Right ventricle myocardium superior (tissue), 1 donor: ENCODE measurements at places on chromosomes 3 and 15. TPM values are rescaled to one million over a fixed set of nuclear protein-coding genes. Genes with fewer than 3 reads are reported as not detected.

The BNC1 gene
- total RNA-seq, result 0.16 TPM

The CSTA gene
- total RNA-seq, result 0.73 TPM

The SERPINI2 gene
- 0.40 TPM for total RNA-seq

The CSNK1G1 gene
- total RNA-seq, result 6.0 TPM

The GOLGA6C gene
- total RNA-seq, result not detected

The CADPS gene
- total RNA-seq, result 11.3 TPM

The TMOD2 gene
- total RNA-seq, result 7.3 TPM

The ATP13A4 gene
- 0.11 TPM for total RNA-seq

GRCh38 chr3:44954962-44955361 lies 21.0 kb downstream of the ZDHHC3 start:
- no peak for DNase-seq

DNA sequence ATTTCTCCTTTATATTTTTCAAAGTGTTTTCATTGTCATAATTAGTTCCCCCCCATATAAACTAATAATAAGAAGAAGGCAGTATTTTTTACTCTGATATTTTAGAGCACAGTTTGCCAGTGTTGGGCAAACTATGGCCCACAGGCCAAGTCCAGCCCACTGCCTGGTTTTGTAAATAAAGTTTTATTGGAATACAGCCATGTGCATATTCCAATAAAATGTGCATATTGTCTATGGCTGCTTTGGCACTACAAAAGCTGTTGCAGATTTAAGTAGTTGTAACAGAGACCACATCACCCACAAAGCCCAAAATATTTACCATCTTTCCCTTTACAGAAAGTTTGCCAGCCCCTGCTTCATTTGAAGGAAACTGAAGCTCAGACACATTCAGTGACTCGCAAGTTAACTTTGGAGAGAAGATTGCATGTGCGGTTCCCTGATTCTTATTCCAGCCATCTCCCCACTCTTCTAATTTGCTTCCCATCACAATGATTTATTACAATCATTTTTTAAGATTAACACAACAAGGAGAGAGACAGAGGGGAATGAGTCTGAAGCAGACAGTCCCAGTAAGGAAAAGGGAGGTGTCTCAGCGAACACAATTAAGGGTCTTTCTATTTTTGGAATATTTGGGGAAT lies 48.9 kb downstream of the RFTN1 start:
- no peak for DNase-seq

DNA sequence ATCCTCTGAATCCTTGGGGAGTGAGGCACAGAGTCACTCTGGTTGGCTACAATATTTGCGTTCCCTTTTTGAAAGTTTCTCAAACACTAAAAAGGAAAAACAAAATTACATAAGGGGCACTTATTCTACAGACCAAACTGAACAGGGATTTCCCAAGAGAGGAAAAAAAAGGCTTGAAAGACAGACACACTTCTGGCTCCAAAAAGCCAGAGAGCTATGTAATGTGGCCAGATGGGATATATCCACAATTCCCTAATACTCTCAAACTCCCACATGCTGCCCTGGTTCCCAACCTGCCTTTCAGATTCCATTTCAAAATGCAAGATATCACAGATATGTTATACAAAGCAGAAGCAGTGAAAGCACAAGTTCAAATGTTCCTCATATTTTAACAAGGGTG lies 1.6 kb downstream of the FRMD4B start:
- no peak for DNase-seq

DNA sequence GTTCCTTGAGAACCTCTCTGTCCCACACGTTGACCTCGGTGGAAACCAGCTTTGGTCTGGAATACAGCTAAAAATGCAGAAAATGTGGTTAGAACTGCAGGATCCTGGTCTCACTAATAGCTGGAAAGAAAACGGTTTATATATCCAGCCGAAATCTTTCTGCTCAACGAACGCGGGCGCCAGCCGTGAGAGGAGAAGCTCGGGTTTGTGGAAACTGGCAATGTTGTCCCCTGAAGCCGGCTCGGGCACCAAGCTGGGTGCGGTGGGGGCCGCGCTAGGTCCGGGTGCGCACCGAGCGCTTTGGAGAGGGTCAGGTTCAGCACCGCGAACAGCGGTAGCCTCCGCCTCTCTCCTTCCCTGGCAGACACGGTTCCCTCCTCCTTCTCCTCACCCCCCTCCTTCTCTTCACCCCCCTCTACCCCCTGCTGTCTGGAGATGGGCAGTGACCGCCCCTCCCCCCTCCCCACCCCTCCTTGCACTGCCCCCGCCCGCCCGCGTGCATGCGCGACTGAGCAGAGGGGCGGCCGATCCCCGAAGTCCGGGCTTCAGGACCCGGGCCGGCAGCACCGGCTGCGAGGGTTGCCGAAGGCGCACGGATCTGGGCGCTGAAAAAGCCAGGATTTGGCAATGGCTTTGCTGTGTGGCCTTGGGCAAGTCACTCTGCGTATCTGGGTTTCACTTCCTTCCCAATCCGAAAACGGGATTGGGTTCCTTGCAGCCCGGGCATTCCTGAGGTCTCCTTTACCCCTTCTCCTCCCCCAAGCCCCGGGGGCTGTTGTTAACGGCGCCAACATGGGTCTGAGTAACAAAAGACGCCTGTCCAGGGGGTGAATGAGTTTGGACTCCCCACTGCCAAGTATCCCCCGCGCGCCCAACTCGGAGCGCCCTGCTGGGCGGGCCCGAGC lies at the start of gene SKOR1:
SKOR1 (plus strand) TSS at position 534 of the 905 bp plus-strand sequence; CDS start at position 628, 94 bp downstream.
- no peak for DNase-seq

DNA sequence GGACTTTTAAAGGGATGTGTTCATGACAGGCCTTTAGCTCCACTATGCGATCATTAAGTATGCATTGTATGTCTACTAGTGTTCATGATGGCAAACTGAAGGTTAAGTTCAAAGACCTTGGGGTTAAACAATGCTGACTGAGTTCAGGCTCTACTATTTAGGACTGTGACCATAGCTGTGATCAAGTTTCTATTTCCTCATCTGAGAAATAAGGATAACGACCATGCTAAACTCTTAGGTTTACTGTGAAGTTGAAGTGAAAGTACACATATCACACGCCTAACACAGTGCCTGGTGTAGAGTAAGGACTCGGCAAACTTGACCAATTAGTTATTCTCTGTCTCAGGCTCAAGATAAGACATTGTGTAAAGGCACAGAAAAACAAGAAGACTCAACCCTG lies 243.2 kb downstream of the MBNL1 start:
- no peak for DNase-seq

- no peak for DNase-seq
Observed at GRCh38 chr3:116552246-116552645, 107.0 kb upstream of the LSAMP start.

DNA sequence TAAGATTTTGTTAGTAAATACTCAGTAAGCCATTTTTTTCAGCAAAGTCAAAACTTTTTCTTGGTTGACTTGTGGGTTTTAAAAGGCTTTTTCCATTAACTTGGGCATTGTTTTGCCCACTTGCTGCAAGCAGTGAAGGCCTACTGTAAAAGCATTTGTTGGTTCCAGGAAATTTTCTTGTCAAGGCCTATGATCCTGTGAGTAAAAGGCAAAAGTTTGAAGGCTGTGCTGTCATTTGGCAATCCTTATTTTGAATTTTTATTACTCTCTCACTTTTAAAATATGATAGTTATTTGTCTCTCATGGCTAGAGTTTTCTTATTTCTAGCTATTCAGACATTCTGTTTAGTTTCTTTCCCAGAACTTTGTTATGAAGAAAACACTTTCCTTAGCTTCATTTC lies 13.0 kb downstream of the P2RY12 start:
- DNase-seq, result no peak

GRCh38 chr3:97232393-97233034 lies 418.1 kb downstream of the EPHA6 start:
- no peak for DNase-seq

GRCh38 chr3:36312351-36312750 lies 68.0 kb upstream of the STAC start:
- no peak for DNase-seq

DNA sequence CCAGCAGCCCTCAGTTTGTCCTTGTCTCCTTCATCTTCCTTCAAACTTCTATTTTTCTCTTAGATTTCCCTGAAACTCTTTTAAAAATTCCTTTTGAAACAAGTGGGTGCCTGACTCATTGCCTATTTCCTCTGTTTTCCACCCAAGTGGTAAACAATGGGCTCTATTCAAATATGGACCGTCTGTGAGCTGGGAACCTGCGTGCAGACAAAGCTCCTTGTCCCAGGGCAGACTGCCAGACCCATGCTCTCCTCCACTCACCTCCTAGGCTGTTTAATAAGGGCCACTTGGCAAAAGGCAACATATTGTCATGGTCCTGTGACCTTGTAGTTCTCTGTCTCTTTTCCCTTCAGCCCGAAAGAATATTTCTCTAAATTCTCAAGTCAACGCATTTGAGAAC lies 332.7 kb upstream of the THBS1 start:
- DNase-seq, result peak; percentile 51

GRCh38 chr3:159789017-159789416 lies 199.6 kb upstream of the IL12A start:
- no peak for DNase-seq

GRCh38 chr3:115165701-115166100 lies 18.6 kb upstream of the ZBTB20 start:
- no peak for DNase-seq

GRCh38 chr15:61712129-61712759 lies 348.0 kb downstream of the VPS13C start:
- no peak for DNase-seq

GRCh38 chr3:41040256-41040655 lies 159.0 kb upstream of the CTNNB1 start:
- no peak for DNase-seq

DNA sequence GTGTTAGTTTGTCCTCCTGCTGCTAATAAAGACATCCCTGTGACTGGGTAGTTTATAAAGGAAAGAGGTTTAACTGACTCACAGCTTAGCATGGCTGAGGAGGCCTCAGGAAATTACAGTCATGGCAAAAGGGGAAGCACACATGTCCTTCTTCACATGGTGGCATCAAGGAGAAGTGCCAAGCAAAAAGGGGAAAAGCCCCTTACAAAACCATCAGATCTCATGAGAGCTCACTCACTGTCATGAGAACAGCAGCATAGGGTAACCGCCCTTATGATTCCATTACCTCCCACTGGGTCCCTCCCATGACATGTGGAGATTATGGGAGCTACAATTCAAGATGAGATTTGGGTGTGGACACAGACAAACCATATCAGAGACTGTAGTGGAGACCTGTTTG lies 27.0 kb downstream of the TM2D3 start:
- no peak for DNase-seq

DNA sequence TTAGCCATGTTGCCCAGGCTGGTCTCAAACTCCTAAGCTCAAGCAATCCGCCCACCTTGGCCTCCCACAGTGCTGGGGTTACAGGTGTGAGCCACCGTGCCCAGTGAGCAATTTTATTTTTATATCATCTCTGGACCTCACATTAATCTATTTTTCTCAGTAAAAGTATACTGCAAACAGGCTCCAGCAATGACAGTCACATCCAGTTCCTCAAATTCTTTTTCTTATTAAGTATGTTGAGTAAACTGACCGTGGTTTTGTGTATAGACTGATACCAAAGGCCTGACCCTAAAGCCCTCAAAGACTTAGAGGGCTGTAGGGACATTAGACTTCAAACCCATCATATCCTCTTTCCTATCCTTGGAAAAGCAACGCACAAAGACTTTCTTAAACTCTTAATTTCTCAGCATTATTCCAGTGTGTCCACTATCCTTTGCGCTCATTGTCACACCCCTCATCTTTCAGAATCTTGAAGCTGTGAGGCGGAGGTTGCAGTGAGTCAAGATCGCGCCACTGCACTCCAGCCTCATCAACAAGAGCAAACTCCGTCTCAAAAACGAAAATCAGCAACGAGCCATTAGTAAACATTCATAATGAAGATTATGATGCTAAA lies 2.0 kb downstream of the NGLY1 start:
- DNase-seq, result no peak
